Germinal center (tissue), 1 donor: ENCODE measurements at places on chromosomes 7 and 10.

DNA sequence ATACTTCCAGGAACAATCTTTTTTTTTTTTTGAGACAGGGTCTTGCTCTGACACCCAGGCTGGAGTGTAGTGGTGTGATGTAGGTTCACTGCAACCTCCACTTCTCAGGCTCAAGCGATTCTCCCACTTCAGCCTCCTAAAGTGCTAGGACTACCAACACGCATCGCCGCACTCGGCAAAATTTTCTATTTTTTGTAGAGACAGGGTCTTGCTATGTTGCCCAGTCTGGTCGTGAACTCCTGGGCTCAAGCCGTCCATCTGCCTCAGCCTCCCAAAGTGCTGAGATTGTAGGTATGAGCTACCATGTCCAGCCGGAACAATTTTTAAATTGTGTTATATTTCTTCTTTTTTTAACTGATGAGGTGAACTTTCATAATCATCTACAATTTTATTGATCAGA, 2.1 kb downstream of the ZNF511 start:
- DNase-seq = no peak

GRCh38 chr10:76306856-76307255, 875.4 kb downstream of the LRMDA start:
- no peak for DNase-seq

DNA sequence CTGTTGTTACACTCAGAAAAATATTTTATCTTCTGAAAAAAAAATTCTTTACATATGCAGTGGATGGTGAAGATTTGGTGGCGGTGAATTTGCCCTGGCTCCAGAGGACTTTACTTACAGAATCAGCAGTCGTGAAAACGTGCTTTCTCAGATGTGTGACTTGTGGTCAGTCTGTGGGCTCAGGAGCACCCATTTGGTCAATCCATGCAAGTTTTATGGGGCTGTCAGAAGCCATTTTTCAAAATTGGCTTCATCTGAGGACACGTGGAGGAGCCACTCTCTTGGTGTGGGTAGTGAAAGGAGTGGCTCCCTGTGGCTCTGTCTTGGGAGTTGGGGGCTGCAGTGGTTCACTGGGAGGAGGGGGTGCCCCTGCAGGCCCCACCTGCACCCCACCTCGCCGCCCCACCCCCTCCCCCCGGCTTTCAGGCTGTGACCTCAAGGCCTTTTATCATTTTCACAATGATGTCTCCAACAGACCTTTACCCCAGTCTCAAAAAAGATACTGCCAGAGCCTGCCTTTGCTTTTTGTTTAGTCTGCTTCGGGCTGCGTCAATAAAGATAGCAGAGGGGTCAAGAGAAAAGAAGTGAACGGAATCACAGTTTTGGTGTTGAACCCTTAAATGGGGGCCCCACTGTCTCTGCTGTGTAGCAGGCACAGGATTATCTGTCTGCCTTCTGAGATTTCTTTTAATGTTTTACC, 137.4 kb downstream of the MGMT start:
- DNase-seq = no peak

- DNase-seq = no peak
Measured at GRCh38 chr10:132534391-132535064, 3.1 kb upstream of the INPP5A start.

DNA sequence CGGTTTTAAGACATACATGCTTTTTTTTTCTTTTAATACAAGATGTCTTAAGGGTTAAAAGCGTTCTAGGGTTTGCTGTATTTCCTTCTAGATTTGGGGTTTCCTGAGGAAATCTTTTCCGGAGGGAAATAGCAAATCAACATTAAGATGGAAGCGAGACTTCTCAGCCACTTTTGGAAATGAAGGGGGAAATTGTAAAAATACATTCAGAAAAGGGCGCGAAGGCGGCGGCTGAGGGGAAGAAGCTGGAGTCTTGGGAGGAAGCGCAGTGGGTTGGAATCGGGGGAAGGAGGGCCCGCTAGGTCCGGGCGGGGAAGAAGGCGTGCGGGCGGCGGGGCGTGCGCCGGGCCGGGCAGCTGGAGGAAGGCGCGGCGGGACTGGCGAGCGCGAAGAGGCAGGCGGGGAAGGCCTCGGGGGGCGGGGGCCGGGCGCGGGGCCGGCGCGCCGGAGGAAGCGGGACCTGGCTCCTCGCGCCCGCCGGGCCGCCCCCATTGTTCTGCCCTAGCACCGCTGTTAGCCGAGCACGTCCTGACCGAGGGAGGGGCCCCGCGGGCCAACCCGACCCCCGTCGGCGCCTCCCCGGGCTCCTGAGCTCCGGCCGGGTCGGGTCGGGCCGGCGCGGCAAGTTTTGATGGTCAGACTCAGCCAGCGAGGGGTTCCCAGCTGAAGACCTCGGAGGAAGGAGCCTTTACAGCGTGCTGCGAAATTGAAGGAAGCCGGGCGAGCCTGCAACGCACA, 1.5 kb upstream of the SKIDA1 start:
- peak; percentile 30 for DNase-seq

GRCh38 chr7:36438211-36438610, 48.5 kb downstream of the ANLN start:
- DNase-seq = no peak

DNA sequence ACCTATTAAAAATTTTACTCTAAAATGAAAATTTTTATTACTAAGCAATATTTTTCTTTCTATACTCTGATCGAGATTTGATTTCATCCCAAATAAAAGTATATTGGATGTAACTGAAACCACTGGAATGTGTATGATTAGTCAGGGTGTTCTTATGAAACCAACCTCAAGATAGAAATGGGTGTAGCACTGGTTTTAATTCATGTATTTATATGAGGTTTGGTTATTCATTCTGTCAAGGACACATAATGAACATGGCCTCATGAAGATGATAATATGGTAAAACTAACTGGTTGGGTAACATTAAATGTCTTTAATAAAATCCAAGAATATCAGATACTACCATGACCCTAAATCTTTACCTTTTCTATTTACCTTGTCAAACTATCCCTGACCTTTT, 197.7 kb downstream of the SEMA3A start:
- DNase-seq = no peak

- peak; percentile 13 for DNase-seq
Measured at GRCh38 chr10:52004342-52004949, 305.1 kb upstream of the CSTF2T start.

DNA sequence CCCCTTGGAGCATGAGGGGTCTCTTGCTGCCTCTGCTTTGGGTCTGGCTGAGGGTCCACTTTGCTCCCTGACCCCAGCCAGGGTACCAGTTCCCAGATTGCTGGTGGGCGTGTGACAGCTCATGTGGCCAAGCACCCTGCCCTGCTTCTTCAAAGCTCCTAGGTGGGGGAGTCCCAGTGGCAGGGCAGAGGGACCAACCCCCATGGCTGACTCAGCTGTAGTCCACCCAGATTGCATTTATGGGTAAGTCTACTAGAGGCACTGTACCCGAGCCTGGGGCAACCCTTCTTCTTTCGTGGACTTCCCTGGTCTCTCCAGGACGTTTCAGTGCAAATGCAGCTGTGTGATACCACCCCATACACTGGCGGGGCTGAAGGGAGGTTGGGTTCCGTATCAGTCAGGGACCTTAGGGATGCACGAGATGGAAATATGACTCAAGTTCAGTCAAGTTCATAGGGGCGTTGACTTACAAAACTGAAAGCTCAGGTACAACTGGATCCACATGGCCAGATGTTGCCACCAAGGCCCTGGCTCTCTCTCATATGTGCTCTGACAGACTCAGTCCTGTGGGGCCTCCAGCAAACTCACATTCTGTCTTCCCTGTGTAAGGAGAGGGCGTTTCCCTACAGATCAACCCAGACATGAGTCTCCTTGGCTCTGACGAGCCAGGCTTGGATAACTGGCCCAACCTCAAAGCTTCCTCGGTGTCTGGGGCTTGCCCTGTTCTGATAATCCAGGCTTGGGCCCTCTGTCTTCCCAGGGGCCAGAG, 13.6 kb downstream of the PTPRE start:
- DNase-seq = no peak

DNA sequence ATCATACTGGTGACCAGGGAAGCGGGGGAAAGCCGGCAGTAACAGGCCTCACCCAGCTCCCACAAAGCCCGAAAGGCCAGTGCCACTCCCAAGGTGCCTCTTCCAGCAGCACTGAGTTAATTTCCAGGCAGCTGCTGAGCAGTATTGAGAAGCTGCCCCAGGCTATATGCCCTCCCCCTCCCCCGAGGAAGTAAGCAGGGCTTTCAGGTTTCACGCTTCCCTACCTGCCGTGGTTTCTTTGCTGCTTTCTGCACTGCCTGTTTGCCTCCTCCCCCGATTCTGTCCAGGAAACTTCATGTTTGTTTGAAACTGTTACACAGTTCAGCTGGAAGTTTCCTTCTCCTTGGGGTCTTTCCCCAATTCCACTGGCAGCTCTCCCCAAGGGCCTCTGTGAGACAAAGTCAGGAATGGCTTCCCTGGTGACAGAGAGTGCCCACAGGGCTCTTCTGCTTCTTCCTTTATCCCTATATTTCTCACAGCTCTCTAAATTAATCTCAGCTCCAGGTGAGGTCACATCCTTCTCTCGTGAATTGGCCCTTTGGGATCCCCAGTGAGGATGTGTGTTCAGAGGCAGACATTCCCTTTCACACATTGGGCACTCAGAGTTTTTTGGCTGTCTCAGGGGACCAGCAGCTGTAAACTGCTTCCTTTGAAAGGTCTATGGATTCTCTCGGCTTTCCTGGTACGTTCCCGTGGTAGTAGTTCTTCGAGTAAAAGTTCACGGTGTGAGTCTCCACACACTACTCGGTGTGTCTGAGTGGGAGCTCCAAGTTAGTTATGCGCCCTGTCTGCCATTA, 19.4 kb downstream of the C1GALT1 start:
- peak; percentile 68 for DNase-seq

- DNase-seq = no peak
Measured at GRCh38 chr7:18521236-18521589, 25.7 kb downstream of the HDAC9 start.

- peak; percentile 70 for DNase-seq
Measured at GRCh38 chr10:97914837-97915211, 65.2 kb downstream of the GOLGA7B start.

- DNase-seq = peak; percentile 4
Measured at GRCh38 chr10:86968994-86969355, 693 bp downstream of the ADIRF start.

- no peak for DNase-seq
Measured at GRCh38 chr7:82964150-82964882, 198.4 kb downstream of the PCLO start.

- DNase-seq = no peak
Measured at GRCh38 chr10:82866424-82867020, 991.5 kb downstream of the NRG3 start.

DNA sequence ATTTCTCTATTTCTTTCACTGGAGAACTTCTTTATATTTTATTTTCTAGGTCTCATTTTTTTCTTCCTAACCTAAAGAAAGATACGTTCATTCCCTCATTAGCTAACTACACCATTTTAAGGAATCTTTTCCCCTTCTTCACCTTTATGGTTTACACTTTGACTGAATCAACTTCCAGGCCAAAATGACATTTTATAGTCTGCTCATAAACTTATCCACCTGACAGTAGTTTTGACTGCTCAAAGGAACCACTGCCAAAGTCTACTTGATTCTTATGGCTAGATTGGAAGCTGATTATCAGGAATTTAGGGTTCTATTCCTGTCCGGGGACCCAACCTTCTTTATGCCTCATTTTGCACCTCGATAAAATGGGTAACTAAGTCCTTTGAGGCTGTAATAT, 73.0 kb upstream of the FOXP2 start:
- no peak for DNase-seq

- DNase-seq = no peak
Measured at GRCh38 chr10:8346861-8347260, 292.4 kb downstream of the GATA3 start.

DNA sequence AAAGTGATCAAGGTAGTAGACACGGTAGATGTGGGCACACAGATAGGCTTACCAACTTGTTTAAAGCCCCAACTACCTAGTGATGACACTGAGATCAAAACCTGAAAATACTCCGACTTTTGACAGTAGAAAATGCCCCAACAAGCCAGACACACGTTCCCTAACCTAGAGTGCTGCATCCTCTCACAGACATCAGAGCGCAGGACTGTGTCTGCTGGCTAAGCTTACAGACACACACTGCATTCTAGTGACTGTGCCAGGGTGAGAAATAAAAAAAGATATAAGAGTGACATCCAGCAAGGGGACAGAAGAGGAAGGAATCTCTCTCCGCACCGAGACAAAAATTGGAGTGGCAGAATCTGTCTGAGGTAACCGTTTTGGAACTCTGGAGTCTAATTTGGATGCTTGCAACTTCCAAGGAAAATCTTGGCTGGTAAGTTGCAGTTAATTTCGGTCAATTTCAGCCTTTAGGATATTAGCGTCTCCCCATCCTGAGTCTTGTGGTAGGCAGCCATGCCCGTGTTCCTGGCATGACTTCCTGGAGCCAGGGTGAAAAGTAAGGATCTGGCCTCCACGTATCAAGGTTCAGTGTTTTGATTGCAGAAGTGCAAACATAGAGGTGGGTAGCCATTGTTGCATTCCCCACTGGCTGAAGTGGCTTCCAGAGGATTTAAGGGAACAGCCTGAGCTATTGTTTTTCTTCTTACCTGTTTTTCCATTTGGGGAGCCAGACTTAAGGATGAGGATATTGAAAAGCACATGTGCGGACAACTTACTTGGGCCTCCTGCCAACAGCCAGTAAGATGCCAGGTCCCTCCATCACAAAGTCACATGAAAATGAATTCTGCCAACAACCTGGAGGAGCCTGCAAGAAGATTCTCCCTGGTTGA, 124.1 kb downstream of the SMURF1 start:
- no peak for DNase-seq

- DNase-seq = peak; percentile 39
Measured at GRCh38 chr10:97771055-97771891, 526 bp downstream of the SFRP5 start.

DNA sequence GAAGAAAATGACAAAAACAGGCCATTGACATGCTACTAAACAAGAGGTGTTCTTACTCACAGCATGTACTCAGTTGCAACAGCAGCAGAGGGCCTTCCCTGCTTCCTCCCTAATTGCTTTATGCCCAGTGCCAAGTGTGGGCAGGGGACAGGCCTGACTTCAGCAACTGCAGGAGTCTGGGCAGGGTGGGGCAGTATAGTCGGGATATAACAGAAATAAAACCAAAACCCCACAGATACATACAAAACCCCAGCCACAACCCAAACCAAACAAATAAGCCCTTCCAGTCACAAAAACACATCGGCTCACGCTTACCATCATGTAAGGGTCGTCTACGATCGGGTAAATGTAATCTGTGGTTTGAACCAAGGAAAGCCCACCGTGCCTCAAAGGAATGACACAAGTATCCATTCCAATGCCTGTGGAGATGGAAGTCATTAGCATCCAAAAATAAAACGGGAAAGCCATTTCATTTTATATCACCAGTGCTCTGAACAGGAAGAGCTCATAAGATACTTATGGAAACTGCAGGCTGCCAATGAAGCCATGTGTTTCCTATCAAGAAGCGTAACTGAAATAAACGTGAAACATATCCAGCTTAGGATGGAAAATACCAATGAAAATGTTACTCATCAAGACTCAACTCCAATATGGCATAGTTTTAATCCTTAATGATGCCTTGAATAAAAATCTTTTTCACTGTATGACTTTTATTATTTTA, 9.5 kb downstream of the SEPHS1 start:
- no peak for DNase-seq
